ENCODE measurements at places on chromosomes 12 and 14.

- no peak for DNase-seq
Measured at GRCh38 chr12:104699489-104700190, 242.9 kb downstream of the CHST11 start.

DNA sequence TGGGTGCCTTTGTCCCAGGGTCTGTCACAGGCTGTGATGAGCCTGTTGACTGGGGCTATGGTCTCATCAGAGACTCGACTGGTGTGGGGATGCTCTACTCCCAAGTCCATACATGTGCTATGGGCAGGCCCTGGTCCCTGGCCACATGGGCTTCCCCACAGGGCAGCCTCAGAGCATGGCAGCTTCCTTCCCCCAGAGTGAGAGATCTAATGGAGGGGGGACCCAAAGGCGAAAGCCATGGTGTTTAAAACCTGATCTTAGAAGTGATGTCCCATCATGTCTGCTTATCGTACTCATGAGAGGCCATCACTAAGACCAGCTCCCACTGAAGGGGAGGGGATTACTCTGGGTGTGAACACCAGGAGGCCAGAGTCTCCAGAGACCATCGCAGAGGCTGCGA, 279.0 kb upstream of the RTL1 start:
- DNase-seq = no peak

DNA sequence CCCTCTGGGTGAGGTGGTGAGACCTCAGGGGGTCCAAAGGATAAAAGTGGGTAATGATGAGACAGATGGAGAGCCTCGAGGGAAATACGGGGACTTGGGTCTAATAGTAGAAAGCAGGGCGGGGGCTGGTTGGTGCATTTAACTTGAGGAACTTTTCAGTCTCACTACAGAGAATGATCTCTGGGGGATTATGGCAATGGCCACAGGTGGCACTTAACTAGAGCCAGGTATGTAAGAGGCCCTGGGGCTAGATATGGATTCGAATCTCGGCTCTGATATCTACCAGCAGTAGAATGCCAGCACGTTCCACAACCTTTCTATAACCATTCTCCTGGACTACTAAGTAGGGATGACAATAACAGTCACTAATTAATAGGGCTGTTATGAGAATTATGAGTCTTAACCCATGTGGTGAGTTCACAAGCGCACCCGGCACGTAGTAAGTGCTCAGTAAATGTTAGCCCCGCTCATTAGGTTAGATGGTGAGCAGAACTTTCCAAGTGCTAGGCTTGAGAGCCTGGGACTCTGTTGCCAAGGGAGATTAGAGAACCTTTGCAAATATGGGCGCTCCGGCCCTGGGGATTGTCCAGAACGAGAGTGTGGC, 888 bp upstream of the PLXNC1 start:
- DNase-seq = no peak

DNA sequence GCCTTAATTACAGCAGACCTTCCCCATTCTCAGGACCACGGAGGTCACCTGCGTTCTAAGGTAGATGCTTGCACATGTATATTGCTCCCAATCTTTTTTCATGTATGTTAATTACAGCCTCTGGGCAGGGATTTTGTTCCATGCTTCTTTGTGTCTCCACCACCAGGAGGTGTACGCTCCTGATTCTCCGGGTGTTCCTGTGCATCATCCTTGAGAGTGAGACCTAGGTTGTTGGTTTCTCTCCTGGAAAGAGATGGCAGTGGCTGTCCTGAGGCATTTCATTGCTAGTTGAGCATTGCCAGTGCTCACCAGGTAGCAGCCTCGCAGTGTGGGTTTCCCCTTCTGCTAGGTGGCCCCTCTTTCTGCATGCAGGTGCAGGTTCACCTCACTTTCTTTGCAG, 52.8 kb downstream of the KCNK13 start:
- no peak for DNase-seq

DNA sequence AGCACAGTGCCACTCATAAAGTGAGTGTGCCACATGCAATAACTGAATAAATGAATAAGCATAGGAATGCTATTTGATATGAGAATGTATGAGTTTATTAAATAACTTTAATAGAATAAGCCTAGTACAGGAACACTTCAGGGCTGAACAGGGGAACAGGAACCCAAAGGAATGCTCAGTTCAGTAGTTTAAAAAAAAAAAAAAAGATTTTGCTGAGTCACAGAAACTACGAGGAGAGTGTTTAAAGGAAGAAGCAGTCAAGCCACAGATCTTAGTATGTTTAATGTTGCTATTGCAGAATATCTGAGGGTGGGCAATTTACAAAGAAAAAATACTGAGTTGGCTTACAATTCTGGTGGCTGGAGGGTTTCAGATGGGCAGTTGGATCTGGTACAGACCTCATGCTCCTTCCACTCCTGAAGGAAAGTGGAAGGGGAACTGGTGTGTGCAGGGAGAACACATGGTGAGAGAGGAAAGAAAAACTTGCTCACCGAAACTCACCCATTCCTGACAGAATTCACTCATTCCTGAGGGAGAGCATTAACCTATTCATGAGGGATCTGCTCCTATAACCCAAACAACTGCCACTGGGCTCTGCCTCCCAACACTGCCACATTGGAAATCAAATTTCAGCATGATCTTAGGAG, 880.3 kb upstream of the MGAT4C start:
- no peak for DNase-seq

- no peak for DNase-seq
Measured at GRCh38 chr14:100422556-100423316, 99.6 kb downstream of the SLC25A47 start.

- no peak for DNase-seq
Measured at GRCh38 chr14:105484069-105484996, 2.4 kb upstream of the CRIP1 start.

DNA sequence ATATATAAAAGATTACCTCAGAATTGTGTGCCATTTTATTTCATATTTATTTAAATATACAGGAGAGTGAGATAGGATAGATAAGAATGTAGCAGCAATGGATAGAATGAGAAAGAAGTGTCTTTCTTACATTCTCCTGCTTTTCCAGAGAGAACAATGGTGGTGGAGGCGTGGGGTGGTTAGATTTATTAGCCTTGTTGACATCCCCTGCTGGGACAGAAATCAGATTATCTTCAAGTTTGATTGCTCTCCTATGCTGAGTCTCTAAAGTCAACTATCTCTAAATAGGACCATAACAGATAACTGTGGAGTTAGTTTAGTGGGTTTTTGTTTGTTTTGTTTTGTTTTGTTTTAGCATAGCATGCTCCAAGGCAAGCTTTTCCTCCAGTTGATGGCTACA, 397.6 kb downstream of the LRFN5 start:
- DNase-seq = no peak

- no peak for DNase-seq
Measured at GRCh38 chr12:45831590-45831989, 102.1 kb downstream of the ARID2 start.

GRCh38 chr12:130713581-130713991, 2.5 kb downstream of the RIMBP2 start:
- DNase-seq = peak; percentile 81

- no peak for DNase-seq
Measured at GRCh38 chr14:61754627-61755381, 7.4 kb upstream of the SNAPC1 start.

- DNase-seq = no peak
Measured at GRCh38 chr12:50073206-50073605, 11.9 kb upstream of the SMARCD1 start.

- peak; percentile 88 for DNase-seq
Measured at GRCh38 chr14:32331206-32331605, 2.1 kb downstream of the AKAP6 start.

- peak; percentile 16 for DNase-seq
Measured at GRCh38 chr14:99266181-99267178, 5.5 kb downstream of the BCL11B start.

DNA sequence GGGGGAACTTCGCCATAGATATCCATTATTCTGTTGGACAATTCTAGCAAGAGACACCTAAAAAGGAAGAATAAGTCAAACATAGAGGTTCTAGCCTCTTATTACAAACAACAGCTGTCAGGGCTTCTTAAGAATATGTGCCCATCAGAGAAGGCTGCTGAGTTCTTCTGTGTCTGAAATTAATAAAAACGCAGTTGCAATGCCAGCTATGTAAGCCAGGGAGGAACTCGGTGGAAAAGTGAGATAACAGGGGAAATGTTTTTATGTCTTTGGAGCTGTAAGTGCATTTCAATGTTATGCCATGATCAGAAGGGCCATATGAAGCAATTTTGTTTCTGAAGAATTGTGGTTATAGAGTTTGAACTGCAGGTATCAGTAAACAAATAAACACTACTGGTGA, 95.0 kb downstream of the SYT1 start:
- DNase-seq = no peak

DNA sequence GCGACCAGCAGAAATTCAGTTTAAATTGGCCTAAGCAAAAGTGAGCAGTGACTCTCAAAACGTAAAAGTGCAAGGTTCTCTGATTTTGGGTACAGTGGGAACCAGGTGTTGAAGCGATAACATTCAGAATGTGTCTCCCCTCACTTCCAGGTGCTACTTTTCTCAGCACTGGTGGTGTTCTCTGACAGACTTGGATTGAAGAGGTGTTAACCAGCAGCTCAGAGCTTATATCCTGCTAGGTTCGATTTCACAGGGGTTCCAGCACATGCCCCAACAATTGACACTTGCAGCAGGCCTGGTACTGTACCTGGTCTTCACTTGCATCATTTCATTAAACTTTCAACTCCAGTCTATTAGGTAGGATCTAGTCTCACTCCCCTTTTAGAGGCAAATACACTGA, 680.2 kb downstream of the VRK1 start:
- DNase-seq = no peak

DNA sequence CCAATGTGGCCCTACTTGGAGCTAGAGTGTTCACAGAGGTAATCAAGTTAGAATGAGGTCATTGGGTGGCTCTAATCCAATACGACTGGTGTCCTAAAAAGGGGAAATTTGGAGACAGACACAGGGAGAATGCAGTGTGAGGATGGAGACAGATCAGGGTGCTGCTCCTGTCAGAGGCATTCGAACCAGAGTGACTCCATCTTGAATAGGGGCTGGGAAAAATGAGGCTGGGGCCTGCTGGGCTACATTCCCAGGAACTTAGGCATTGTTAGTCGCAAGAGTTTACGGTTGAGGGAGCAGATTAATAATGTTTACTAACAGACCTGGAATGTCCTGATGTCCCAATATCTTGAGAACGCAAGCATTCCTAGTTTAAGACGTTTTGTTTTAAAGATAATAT, 20.2 kb downstream of the TNFAIP2 start:
- DNase-seq = no peak

- DNase-seq = no peak
Measured at GRCh38 chr12:1575408-1576401, 18.7 kb downstream of the FBXL14 start.

DNA sequence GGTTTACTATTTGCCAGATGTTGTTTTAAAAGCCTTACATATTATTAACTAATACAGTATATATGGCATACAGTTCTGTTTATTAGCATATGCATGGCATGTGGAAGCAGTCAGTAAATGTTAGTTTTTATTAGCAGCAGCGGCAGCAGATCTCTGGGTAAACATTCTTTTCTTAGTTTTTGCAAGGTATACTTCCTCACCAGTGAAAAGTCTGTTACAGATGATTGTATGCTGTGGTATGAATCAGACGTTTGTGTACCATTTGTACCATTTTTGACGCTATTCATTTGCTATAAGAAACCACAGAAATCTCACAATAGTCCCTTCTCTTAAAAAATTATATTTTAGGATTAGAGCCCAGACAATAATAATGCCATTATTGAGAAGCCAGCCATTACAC, 17.8 kb downstream of the STK38L start:
- no peak for DNase-seq

GRCh38 chr12:119014368-119014767, 33.0 kb downstream of the SRRM4 start:
- DNase-seq = no peak

GRCh38 chr14:89336338-89336737, 80.7 kb downstream of the FOXN3 start:
- no peak for DNase-seq

GRCh38 chr12:27237790-27238771, 6.0 kb upstream of the STK38L start:
- DNase-seq = no peak

GRCh38 chr12:107066691-107067090, 26.7 kb downstream of the CRY1 start:
- no peak for DNase-seq

DNA sequence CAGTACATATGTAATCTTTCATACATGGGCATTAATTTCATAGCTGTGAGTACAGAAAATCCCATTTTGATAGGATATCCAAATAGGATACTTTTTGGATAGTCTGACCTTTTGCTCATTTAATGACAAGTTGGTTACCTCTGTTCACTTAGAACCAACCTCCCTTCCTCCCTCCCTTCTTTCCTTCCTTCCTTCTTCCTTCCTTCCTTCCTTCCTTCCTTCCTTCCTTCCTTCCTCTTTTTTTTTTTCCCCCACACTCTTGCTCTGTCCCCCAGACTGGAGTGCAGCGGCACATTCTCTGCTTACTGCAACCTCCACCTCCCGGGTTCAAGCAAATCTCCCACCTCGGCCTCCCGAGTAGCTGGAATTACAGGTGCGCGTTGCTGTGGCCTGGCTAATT, 162.9 kb downstream of the FUT8 start:
- DNase-seq = no peak

- no peak for DNase-seq
Measured at GRCh38 chr12:76542908-76543307, 16.7 kb downstream of the OSBPL8 start.

DNA sequence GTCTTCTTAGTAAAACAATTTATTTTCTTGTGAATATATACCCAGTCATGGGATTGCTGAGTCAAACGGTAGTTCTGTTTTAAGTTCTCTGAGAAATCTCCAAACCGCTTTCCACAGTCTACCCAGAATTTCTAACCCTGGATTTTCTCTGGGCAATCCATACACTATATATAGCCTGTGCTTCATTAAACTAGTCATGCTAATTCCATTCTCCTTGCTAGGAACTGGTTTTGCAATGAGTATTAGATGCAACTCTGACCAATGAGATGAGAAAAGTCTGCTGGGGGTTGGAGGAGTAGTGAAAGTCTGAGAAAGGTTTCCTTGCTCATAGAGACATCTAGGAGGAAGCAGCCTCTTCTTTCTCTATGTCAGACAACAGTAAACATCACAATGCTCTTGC, 196.1 kb upstream of the CDKN3 start:
- DNase-seq = no peak

- DNase-seq = no peak
Measured at GRCh38 chr14:74956280-74957072, 1.1 kb upstream of the PGF start.

All from NCI-H2029 (cell line).